Right forelimb (tissue), 1 donor: ENCODE measurements at places on chromosomes 11 and 22.
A peak's percentile ranks its signal among the peaks of the same experiment; 100 is the strongest.

- DNase-seq = no peak
Observed at GRCh38 chr11:57490456-57491248, 24.9 kb downstream of the SLC43A1 start.

DNA sequence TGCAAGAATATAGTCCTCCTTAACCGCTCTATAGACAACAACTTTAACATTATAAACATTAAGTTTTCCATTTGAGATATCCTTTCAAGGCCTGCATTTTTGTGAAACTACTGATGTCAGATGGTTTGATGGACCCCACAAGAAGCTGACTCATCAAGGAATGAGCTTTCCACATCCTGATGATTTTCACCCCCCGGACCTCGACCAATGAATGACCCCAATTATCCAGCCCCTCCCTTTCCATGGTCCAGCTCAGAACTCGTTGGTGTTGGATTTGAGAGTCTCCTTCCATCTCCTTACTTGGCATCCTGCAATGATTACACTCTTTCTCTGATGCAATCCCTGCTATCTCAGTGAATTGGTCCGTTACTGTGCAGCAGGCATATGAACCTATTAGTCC is 31.8 kb upstream of the GUCY1A2 start:
- DNase-seq = no peak

- DNase-seq = no peak
Observed at GRCh38 chr11:69171476-69172240, 15.9 kb downstream of the SMIM38 start.

- DNase-seq = no peak
Observed at GRCh38 chr11:71064183-71064582, 188.2 kb downstream of the SHANK2 start.

DNA sequence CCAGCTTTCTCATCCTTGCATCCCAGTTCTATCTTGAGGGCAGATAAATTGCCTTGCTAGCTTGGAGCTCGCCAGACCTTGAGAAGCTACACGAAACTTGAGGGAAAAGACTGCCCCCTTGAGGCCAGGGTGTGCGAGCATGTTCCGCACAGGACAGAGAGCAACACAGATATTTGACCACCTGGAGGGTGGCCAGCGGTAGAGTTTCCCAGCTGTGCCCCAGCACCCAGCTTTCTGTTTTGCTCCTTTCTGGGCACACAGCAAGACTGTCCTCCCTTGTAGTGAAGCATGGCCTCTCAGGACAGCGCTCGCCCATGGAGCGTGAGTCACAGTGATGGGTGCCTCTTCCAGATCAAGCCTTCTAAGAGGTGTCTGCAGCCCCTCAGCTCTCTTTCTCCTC is 23.5 kb downstream of the SPATA19 start:
- DNase-seq = peak; percentile 66
